ENCODE measurements at places on chromosomes 12 and 14.

DNA sequence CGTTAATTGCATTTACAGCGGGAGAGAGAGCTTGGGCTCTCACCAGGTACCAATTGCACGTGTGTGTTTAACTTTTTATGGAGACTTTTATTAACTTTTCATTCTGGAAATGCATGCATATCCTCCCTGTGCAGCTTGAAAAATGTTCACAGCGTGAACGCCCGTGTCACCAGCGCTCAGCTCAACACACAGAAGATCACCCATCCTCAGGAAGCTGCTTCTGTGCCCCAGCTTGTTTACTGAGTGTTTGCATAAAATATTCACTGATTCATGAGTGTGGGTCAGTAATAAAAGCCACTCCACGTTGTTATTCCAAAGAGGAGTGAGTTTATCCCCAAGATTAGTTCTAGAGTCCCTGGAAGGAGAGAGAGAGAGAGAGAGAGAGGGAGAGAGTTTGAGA lies 75.5 kb upstream of the FZD10 start:
- no peak for DNase-seq

GRCh38 chr14:80585506-80585835 lies 356.1 kb downstream of the CEP128 start:
- DNase-seq: no peak

DNA sequence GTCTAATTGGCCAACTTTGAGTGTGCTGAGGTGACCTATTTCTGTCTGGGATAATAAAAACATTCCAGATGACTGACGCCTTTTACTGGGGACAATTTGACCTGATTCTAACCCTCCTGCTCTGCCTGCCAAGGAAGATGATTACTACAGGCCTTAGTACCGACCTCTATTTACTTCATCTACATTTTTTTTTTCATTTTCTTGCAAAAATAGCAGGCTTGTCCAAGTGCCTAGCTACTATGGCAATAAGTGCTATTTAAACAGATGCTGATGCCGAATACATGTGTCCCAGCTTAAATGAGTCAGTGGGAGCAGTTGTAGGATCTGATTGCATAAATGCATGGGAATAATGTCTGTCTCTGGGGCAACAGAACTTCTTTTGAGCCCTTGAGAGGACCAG lies 254.3 kb downstream of the RGS6 start:
- no peak for DNase-seq

- peak; percentile 4 for DNase-seq
These were observed 1.4 kb downstream of the ATF1 start for GRCh38 chr12:50765095-50765911.

DNA sequence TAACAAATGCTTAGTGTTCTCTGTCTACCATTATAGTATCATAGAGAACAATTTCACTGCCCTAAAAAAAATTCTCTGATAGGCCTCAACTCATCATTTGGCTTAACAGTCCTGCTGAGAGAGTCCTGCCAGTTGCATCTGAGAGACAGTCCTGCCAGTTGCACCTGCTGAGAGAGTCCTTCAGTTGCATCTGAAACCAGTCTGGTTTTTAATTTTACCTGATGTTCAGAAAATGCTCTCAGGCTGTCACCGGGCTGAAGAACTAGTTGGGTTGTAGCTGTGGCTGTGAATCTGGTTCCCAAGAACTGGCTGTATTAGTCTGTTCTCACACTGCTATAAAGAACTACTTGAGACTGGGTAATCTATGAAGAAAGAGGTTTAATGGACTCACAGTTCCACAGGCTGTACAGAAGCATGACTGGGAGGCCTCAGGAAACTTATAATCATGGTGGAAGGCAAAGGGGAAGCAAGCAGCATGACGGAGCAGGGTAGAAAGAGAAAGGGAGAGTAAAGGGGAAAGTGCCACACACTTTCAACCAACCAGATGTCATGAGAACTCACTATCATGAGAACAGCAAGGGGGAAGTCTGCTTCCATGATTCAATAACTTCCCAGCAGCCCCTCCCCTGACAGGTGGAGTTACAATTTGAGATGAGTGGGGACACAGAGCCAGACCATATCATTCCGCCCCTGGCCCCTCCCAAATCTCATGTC lies 51.6 kb downstream of the PRKCH start:
- DNase-seq: no peak

DNA sequence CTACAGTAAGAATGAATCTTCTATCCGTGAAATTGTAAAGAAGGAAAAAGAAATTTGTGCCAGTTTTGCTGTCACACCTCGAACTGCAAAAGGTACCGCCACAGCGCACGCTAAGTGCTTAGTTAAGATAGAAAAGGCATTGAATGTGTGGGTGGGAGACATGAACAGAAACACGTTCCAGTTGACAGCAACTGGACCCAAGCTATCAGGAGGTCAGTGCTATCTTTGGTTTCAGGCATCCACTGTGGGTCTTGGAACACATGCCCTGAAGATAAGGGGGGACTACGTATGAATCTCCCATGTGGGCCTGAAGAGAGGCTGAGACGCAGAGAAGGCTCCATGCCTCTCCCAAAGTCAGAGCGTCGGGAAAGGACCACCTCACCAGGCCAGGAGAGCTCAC lies 9.8 kb downstream of the IFFO1 start:
- no peak for DNase-seq

GRCh38 chr12:66688846-66689439 lies 10.1 kb upstream of the GRIP1 start:
- no peak for DNase-seq

- DNase-seq: no peak
These were observed 202.6 kb upstream of the LRFN5 start for GRCh38 chr14:41404126-41404525.

DNA sequence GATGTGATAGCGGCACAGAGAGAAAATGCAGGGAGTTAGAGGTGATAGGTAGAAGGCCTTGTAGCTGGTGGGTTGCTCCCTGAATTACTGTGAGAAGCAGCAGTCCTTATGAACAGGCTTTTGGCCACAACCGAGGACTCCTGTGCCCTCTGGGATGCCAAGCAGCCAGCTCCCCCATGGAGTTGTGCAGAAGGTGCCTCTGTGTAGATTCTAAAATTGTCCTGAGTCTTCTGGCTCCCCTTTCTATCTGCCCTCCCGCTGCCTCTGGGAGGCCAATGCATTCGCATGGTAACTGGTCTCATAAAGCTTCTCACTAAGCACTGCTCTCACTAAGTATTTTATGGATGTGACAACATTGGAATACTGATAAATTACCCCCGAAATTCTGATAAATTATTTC lies 16.1 kb upstream of the SUSD6 start:
- DNase-seq: no peak

GRCh38 chr14:81801921-81802320 lies 268.3 kb upstream of the SEL1L start:
- no peak for DNase-seq

- no peak for DNase-seq
These were observed 516 bp upstream of the LGALS3 start for GRCh38 chr14:55128386-55129085.

DNA sequence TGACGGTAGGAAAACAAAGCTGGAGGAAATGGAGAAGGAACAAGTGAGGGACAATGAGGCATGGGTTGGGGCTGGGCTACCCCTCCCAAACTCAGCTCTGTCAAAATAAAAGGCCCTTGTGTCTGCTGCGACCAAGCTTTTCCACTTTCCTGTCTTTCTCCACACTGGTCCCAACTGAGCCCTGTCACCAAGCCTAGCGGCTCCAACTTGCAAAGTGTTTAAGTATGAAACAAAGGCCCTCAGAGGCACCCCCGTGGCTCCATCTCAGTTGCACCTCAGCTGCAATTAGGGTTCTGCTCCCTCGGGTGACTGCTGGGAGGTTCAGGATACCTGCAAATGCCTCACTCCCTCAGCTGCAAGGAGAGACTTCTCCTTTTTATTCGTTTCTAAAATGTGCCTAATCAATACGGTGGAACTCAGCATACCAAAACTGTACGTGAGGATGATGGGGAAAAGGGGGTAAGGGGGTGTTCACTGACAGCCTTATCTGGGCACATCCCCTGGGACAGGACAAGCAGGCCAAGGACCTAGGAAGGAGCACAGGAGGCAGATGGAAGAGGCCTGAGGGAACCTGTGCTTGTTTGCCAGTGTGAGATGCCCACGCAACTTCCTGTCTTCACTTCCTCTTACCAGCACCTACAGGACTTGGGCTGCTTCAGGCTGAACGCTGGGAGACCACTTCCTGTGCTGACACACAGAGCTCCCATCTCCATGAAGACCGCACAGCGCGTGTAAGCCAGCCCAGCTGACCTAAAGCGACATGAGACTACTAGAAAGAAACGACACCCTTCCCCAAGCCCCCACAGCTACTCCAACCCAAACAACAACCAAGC lies 8.9 kb downstream of the VAMP1 start:
- no peak for DNase-seq

- DNase-seq: peak; percentile 49
These were observed 422.5 kb upstream of the PDE3A start for GRCh38 chr12:19945559-19946435.

DNA sequence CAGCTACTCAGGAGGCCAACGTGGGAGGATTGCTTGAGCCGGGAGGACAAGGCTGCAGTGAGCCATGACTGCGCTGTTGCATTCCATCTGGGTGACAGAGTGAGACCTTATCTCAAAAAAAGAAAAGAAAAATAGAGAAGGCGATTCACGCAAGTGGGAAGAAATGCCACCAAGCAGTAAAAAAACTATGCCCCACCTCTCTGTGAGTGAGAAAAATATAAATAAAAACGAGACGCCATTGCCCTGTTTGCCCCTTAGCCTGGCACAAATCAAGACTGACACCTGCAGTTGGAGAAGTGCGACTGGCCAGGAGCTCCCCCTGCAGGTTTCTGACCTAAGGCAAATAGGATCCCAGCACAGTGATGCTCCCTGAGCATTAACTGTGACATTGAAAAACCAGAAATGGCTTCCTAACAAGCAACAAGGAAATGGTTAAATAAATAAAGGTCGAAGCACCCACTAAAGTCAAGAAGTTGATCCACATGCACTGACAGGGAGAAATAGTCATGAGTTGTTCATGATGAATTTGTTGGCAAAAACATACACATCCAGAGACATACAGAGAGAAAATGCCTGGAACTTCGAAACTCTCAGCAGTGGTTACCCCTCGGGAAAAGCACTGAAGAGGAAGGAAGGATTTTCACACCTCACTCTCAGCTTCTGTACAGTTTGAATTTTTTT lies 21.1 kb downstream of the GSC start:
- DNase-seq: no peak

GRCh38 chr12:121712190-121712460 lies 427 bp upstream of the TMEM120B start:
- DNase-seq: no peak

GRCh38 chr12:3632754-3633153 lies 120.2 kb downstream of the CRACR2A start:
- no peak for DNase-seq

DNA sequence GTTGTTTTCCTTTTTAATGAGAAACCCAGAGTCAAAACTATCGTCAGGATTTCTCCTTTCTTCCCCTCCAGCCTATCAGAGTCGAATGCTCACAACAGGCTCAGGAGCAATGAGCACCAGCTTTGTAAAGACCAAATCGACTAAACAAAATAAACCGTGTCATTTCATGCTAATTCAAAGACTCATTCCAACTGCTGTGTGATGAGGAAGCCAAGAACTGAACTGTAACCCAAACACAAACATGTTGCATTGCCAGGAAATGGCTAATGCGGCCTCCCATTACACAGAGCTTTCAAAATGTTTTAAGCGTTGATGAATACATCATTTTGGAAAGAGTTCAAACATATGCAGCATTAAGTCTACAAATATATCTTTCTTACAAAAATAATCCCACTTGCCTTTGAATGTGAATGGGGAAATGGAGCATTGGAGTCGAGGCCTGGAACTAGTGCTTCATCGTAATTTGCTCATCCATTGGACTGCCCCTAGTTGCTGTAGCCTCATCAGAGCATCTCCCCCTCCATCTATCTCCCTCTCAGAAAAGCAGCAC lies 349.5 kb downstream of the GXYLT1 start:
- peak; percentile 89 for DNase-seq

DNA sequence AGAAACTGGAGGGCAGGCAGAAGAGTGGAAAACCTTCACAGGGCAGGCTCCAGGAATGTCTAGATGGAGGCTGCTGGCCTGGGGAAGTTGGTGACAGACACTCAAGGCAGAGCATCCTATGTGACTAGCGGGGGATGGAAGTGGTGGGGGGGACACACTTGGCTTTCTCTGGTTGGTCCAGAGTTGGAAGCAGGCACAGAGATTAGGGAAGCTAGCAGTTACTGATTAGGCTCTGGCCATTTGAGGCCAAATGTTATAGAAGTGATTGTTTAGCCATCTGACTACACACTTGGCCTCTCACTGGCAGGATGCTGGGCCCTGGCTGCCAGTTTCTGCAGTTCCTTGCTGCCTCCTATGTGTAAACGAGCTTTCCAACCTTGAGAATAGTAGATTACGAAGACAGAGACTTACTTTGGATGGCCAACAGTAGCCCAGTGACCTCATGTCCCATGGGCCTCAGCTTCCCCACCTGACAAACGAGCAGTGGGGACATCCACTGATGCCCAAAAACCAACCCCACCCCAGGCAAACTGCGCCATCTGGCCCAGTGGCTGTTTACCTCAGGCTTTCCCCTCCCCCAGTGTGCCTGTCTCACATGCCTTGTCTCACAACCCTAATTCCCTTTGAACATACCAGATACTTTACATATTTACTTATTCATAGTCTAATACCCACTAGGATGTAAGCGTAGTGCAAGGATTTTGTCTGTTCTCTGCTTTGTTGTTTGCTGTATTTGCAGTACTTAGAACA lies 102.7 kb downstream of the PAPLN start:
- peak; percentile 15 for DNase-seq

DNA sequence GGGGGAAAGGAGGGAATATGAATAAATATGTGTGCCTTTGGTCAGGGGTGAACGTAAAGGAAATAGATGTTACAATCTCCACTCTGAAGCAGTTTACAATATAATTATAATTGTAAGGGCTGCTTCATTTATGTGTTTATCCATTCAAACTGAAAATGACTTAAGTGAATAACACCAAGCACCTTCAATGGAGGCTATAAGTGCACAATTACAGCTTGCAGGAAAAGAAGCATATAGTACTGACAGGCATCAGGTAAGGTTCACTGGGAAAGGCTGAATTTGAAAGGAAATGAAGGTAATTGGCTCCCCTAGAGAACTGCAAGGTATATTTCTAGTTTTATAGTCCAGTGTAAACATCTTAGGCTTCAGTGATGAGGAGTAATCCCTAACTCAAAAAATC lies 192.7 kb downstream of the STXBP6 start:
- DNase-seq: no peak

DNA sequence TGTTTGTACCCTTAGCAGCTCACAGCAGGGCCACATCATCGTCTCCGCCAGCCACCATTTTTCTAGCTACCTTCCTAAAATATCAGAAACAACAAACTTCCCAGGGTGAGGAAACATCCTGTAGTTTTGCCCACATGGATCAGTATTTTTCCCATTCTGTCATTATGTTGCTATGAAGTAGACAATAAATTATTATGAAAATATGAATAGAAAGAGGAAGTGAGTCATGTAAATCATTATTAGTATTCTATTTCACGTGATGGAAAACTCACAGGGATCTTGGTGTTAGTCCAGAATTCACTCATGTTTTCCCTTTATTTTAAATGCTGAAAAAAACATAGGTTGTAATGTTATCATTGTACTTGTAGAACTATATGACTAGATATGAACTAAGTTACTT lies 319.4 kb downstream of the SYT1 start:
- DNase-seq: no peak

GRCh38 chr12:109058773-109059172 lies 6.4 kb downstream of the USP30 start:
- DNase-seq: no peak

DNA sequence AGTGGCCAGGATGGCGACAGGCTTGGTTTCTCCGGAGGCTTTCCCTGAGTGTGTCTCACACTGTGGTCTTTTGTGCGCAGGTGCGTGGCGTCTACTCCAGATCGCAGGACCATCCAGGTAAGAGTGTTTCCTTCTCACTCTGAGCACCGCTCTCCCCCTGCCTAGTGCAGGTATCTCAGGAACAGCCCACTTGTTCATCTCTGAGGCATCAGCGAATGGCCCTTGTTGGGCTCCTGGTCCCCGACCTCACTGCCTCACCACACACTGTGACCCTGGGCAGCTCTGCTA lies 781 bp downstream of the ADGRD1 start:
- no peak for DNase-seq

All from NCI-H446 treated with DMSO at 0.1 percent for 48 hours (cell line).